ENCODE measurements at places on chromosomes 5 and 9.

DNA sequence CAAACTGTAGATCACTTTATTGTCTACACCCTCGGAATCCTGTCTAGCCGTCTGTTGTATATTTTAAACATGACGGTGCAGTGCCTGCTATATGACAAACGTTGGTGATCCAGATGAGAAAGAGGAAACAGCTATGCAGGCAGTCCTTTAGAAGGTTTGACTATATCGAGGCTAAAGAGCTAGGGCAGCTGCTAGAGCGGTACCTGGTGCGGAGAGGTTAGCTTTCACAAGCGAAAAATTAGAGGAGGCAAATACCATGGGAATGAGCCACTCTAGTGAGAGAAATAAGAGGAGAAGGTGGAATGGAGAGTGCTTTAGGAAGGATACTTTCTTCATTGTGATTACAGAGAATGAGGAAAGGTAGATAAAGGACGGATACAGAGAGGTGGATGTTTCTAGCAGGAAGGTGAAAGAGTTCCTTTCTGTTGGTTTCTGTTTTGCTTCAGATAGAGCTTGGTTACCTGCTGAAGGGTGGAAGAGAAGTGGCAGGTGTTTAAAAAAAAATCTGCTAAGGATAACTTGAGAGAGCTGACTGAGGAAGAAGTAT, 959 bp upstream of the FBXL17 start:
- DNase-seq: no peak

- no peak for DNase-seq
Observed at GRCh38 chr5:159782197-159782994, 133.9 kb upstream of the ADRA1B start.

DNA sequence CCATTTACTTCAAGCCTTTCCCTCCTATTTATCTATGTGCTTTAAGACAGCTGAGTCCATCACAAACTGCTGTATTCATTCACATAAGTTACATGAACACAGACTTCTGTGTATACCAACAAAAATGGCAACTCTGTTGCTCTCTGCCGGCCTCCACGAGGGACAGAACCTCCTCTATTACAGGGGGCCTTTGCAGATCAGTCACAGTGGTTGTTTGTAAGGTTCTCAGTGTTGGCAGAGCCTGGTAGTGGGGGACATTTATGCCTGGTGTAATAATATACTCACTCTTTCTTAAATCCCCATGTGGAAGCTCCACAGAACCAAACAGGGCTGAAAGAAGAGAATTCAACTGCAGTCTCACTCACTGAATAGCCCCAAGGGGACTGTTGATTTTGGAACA, 76.5 kb downstream of the SLC1A1 start:
- DNase-seq: no peak

DNA sequence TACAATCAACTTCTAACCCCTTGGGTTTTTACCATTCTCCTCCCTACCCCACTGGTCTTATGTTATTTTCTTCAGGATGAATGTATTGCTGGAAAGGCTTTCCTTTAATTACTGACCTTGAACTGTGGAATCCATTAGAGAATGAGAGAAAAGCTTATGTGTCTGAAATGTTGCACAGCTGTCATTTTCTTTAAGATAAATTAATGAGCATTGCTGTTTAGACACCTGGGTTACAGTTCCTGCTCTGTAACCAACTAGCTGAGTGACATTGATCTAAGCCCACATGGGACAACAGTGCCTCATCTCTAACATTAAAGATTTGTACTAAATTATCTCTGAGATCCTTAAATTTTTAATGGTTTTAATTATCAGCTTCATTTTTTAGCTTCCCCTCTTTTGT, 507.0 kb downstream of the TAF11L14 start:
- DNase-seq: no peak

All from T-helper 22 cell (primary cell).